AG04449 (cell line): ENCODE measurements at places on chromosomes 7 and 10.

GRCh38 chr10:11110539-11110938 lies 92.9 kb downstream of the CELF2 start:
- DNase-seq, result no peak

DNA sequence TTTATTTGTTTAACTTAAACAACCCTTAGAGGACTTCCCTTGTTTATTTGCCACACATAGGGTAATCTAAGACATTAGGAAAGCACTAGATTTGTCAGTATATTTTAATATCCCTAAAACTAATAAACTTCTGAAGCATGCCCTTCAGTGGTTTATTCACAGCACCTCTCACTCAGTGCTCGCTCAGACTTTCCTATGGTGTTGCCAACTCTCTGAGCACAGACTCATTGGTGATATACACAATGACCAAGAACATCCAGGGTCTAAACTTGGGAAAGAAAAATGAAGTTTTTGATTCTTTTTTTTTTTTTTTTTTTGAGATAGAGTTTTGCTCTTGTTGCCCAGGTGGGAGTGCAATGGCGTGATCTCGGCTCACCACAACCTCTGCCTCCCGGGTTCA lies 82.2 kb downstream of the RAB11FIP2 start:
- DNase-seq, result no peak

DNA sequence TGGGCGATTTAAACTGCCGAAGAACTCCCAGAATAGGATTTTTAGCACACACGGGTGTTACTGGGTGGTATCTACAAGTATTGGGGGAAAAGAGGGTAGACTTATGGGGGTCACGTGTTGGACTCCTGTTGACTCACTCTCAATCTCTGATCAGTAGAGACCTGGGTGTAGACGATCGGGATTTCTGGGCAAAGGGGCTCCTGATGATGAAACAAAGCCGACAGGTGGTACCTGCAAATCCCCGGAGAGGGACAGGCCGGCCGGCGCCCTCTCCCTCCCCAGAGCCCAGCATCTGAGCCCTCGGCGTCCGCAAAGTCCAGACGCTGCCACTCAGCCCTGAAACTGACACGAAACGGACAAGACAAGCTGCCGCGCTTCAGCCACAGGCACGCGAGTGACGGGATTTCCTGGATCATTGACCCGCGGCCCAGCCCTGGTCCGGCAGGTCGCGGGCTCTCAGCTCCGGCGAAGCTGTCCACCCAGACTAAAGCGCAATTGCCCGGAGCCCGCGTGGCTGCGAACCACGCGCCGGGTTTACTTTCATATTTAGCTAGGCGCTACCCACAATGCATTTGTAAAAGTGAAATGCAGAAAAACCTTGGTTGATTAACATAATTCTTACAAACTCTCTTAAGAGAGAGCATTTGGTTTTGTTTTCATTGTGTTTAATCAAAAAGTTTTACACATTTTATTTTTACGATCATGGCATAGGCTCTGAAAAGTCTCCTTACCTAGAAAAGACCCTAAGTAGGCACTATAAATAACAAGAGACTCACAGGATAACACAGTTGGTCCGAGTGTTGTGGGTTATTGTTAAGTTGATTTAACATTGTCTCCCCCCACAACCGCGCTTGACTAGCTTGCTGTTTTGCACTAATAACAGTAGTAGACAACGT lies 56.9 kb upstream of the EZH2 start:
- peak; percentile 69 for DNase-seq

DNA sequence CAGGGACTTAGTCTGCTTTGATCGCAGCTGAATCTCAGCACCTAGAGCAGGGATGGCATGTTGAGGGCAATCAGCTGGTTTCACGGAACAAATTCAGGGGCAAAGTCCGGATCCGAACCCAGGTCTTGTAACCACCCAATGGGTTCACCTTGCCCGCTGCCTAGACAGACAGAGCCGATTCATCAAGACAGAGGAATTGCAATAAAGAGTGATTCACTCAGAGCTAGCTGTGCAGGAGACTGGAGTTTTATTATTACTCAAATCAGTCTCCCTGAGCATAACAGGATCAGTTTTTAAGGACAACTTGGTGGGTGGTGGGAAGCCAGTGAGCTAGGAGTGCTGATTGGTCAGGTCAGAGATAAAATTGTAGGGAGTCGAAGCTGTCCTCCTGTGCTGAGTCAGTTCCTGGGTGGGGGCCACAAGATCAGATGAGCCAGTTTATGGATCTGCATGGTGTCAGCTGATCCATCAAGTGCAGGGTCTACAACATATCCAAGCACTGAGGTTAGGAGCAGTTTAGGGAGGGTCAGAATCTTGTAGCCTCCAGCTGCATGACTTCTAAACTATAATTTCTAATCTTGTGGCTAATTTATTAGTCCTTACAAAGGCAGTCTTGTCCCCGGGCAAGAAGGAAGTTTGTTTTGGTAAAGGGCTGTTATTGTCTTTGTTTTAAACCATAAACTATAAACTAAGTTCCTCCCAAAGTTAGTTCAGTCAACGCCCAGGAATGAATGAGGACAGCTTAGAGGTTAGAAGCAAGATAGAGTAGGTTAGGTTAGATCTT lies 43.5 kb upstream of the CHST3 start:
- DNase-seq, result no peak

DNA sequence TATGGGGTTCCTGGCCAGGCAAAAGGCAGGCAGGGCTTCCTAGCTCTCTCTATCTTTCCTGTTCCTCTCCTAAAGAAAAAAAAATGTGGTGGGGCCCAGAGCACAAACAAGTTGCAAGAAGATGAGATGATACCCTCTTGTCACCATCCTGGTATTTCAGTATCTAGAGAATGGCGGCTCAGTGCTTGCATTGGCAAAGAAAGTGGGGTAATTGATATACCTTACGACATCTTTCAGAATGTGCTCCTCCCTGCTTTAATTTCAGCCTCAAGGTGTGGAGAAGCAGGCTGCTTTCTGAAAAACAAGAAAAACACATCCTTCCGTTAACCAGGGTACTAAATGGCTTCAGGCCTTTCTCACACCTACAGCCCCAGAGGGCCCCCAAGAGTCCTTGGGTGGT lies 34.5 kb upstream of the CUX1 start:
- DNase-seq, result no peak

GRCh38 chr7:30144657-30145306 lies 10.0 kb downstream of the MTURN start:
- DNase-seq, result no peak

- no peak for DNase-seq
Observed at GRCh38 chr10:50332108-50332842, 81.0 kb upstream of the ASAH2 start.

- peak; percentile 29 for DNase-seq
Observed at GRCh38 chr10:93873420-93874115, 20.2 kb upstream of the SLC35G1 start.

GRCh38 chr10:124305131-124305530 lies 113.6 kb downstream of the OAT start:
- no peak for DNase-seq

DNA sequence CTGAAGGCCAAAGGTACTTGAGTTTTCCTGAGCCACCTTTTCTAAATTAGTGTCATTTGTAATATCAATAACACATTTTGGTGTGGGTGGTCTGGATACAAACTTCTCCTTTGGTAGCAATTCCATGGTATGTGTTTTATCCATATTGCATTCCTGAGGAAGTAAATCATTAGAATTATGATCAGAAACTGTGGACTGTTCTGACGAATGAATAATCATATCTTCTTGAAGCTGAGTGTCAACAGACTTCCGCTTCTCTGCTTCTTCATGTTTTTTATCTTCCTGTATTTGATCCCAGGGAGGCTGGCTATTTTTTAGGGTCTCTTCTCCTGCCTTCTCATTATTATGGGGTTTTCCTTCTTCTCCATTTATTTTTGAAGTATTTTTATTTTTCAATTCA lies 81.4 kb downstream of the NRBF2 start:
- no peak for DNase-seq

DNA sequence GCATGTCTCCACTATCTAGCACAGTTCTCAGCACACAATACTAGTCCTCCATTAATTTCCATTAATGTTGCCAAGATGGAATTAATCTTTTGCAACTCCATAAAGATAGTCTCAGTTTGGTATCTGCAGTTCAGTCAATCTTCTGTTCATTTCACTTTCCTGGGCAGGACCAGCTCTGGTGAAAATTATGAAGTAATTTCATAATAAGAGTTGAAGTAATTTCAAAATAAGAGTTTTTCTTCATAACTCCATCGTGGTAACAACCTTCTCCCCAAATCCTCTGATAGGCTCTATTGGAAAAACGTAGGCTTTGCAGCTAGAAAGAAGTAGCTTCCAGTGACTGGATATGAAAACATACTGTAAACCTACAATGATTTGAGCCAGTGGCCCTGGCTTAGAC lies 618.2 kb downstream of the TYW1 start:
- DNase-seq, result no peak

DNA sequence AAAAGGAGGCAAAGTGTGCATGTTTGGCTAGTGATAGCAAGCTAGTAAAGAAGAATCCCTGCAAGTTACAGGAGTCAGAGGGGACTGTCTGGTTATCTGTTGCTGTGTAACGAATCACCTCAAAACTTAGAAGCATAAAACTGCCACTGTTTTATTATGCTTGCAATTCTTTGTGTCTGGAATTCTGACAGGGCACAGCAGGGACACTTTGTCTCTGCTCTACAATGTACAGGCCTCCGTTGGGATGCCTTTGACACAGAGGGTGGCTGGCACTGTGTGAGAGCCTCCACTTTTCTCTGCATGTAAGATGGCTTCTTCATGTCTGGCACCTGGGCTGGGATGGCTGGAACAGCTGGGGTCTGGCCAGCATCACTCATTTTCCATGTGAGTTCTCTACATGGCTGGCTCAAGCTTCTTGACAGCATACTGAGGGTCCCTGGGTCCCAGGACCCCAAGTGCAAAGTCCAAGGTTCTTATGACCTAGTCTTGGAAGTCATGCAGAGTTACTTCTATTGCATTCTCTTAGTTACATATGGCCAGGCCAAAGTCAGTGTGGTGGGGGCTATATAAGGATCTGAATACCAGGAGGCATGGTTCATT lies 276.9 kb downstream of the RPS24 start:
- no peak for DNase-seq

DNA sequence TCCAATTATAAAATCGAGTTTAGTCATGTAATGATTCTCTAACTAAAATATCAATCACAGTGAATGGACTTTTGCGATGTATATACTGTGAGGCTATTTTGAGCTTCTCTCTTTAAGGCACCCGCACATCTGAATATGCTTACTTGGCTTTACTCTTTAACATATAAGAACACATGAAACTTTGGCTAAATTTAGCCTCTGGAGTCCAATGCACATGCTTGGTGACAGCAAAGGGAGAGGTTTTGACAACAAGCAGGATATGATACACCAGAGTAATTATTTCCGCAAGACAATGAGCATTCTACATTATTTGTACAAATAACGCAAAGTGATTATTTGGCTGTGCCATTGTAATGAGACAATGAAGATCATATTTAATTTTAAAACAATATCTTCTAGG lies 72.4 kb downstream of the ARID5B start:
- no peak for DNase-seq

DNA sequence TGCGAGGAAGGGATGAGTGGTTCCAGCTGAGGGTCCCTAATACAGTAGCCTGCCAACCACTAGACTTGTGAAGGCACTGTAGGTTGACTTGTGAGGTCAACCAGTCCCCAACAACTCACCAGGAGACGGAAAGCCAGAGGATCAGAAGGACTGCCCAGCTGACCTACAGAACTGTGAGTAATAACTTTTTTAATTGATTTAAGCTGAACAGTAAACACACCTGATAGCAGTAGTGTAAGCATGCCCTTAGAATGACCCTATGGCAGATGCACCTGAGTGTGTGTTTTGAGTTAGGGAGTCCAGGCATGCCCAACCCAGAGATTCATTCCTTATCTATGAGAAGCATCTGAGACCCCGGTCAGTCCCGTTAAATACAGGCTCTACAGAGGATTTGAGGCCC lies 14.1 kb downstream of the PRLHR start:
- DNase-seq, result no peak

DNA sequence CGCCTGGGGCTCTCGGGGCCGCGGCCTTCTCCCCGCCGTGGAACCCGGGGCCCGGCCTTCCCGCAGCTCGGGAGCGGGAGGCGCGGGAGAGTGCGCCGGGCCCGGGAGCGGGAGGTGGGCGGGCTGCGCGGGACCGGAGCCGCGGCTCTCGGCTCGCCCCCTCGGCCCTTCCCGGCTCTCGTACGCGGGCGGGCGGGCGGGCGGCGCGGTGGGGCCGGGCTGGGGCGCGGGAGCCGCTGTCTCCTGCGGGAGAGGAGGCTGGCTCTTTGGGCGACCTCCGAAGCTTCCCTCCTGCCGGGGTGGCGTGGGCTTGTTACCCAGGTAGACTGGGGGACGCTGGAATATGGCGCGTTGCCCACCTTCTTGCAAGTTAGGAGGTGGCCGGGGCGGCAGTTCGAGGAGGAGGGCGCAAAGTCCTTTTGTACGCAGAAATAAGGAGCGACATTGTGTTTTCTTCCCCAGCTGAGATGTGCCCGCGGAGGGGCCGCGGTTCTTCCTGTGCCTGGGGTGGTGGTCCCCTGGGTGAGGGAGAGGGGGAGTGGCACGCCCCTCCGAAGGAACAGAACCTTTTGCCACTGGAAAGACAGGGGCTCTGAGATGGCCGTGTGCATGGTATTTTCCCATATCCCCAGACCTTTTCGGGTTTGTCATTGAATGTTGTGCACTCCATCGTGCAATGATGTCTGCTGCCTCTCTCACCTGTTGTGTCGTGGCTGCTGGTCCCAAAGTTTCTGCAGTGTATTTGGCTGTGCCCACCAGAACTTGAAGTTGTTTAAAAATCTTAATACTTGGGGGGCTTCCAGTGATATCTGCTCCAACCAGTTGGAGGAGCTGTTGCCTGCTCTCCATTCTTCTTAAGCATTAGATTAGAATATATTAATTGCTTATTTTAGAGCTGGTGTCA lies 844 bp downstream of the NRF1 start:
- no peak for DNase-seq

DNA sequence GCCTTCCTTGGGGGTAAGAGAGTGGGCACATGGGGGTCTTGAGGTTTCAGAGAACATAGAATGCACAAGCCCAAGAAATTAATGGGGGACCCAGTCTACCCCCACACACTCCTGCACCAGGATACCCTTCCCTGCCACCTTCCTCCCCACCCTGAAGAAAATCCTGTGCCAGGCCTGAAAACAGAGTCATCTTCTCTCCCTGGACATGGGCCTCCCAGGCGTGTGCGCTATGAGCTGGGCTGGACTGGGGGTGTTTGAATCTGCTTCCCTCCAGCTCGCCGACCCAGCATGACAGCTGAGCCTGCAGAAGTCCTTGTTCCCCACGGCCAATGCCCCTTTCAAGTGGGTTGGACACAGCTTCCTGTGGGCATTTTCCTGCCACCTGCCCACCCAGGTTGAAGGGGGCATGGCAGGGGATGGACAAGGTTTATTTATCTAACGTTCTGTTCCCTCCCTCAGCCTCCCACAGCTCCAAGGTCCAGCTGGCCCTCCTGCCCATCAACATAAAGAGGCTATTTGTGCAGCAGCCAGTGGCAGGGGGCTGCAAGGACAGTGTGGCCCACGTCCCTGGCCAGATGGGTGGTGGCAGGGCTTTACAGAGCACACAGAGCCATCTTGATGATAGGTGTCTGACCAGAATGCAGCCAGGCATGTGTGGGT lies 141.0 kb downstream of the SH3PXD2A start:
- no peak for DNase-seq

- no peak for DNase-seq
Observed at GRCh38 chr10:63265222-63265617, 132.1 kb downstream of the NRBF2 start.
